ENCODE measurements at places on chromosomes 5 and 9.

DNA sequence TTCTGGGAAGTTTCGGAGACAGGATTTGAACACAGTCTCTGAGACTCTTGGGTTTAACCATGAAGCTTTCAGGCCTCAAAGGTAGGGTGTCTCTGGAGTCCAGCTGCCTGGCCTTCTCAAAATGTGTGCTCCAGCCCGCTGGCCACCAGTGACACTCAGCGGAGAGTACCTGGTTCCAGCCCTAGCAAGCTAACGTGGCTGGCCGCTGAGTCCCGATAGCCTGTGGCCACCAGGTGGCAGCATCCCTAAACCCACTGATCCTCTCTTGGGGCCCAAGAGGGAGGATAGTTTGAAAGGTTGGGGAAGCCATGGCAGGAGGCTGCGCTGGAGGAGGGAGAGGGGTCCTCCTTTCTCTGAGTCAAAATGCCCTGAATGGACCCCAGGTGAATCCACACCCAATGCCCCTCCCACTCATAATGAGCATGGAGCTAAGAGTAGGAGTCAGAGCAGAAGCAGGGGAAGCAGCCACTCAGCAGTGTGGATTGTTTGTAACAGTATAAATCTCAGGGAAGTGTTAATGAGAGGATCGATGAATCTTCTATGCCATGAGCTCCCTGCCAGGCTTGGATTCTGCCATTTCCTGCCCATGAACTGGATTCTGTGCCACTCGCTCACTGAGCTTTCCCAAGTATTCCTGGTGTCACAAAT lies 5.4 kb upstream of the TIFAB start:
- peak; percentile 19 for DNase-seq

DNA sequence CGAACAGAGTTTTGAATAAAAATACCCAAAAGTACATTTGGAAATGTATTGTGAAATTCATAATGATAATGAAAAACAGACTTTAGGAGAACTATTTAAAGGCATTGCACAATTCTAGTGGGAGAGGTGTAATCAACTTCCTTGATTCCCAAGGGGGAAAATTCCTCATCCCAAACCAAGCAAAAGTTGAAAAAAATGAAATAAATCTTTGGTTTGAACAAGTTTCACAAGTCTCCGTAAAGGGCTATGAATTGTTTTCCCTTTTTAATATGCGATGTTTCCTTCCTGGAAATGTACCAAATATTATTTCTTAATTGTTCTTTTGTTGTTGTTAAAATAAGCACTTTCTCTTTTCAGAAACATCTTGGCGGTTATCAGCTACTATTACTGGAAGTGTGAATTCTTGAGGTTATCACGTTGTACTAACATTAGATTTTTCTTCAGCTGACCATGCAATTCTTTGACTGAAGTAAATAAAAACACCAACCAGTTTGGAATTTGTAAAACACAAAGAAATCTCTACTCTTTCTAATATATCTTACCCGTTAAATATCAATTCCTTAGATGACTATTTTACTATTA lies 59.3 kb downstream of the SVEP1 start:
- no peak for DNase-seq

GRCh38 chr9:15317836-15318235 lies 10.8 kb upstream of the TTC39B start:
- no peak for DNase-seq

DNA sequence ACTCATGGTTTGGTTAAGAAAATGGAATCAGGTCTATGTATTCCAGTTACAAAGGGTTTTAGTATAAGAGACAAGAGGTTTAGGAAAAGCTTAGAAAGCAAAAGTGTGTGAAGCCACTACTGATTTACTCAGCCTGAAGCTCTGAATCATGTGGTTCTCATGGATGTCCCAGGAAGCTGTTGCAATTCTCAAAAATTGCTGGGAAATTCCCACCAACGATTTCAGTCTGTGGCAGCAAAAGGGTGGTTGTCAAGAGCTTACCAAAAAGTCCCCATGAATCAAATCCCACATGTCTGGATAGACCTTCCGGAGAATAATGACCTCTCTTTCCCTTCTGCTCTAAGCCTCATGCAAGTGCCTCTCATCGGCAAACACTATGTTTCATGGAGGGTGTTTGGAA lies 929.9 kb downstream of the TLE4 start:
- DNase-seq, result no peak

DNA sequence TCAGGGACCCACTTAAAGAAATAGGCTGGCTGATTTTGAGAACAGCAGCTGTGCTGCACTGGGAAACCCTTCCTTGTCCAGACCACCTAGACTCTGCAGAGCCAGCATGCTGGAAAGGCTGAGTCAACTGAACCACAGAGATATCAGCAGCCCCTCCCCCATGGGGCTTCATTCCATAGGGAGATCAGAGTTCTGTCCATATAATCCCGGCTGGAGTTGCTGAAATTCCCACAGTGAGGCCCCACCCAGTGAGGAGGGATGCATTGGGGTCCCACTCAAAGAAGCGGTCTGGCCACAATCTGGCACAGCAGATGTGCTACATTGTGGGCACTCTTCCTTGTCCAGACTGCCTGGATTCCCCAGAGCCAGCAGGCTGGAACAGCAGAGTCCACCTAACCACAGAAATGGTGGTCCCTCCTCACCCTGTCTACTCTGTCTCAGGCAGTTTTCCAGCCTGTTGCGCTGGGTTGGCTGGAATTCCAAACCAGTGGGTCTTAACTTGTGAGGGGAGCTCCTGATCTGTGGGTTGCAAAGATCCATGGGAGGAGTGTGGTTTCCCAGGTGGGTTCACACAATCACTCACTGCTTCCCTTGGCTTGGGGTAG lies 127.1 kb downstream of the RNF180 start:
- DNase-seq, result no peak

GRCh38 chr5:174777583-174777982 lies 53.2 kb downstream of the MSX2 start:
- no peak for DNase-seq

- no peak for DNase-seq
Measured at GRCh38 chr5:93756372-93756771, 15.0 kb upstream of the POU5F2 start.

DNA sequence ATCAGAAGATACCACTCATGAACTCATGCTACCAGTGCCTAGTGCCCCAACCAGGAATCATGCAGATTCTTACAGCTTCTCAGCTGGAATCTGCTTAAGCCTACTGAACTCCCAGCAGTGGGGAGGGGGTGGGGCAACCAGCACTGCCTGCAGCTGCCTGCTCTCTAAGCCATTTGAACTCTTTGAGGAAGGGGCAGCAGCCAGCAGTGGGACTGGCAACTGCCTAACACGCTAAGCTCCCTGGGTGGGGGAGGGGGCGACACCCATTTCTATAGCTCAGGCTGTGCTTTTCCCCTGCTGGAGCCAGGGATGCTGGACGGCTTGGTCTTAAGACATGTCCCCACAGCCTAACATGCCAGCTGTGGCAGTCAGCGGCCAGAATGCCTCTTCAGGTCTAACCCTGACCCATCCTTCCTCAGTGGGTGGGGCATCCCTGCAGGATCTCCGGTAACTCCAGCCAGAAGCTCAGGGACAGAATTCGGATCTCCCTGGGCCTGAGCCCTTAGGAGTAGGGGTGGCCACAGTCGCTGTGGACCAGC lies 889.7 kb downstream of the CDH9 start:
- no peak for DNase-seq

- no peak for DNase-seq
Measured at GRCh38 chr5:144390133-144390532, 219.5 kb downstream of the KCTD16 start.

DNA sequence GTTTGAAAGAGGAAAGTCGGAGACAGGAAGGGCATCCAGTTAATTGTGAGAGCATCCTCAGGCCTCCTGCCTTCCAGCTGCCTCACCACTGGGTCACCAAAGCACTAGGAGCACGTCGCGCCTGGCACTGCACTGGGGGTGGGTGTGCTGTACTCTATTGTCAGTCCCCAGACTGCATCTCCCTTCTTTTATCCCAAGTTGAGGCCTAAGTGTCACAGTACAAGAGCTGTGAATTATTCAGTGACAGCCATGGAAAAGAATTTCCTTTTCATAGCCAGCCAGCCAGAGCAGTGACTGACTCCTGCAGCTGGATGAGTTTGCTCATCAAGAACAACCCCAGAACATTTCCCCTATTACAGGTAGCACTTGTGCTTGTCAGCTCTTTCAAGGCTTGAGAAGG lies 16.3 kb downstream of the CLTA start:
- no peak for DNase-seq

GRCh38 chr5:96115147-96115807 lies 153.6 kb upstream of the ELL2 start:
- no peak for DNase-seq

DNA sequence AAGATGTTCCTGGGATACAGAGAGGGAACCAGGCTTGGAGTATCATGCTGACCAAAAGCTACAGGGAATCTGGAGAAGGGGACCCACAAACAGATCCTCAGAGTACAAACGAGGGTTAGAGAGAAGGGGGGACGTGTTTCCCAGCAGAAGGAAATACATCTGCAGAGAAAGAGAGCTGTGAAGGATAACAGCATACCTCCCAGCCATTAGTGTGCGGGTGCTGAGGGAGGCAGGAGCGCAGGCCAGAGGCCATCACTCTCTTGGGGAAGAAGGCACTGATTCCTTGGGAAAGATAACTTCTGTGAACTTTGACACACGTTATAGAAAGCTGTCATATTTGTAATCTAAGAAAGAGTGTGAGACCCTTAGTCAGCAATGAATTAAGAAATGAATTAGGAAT lies 96.9 kb downstream of the KCNN2 start:
- no peak for DNase-seq

DNA sequence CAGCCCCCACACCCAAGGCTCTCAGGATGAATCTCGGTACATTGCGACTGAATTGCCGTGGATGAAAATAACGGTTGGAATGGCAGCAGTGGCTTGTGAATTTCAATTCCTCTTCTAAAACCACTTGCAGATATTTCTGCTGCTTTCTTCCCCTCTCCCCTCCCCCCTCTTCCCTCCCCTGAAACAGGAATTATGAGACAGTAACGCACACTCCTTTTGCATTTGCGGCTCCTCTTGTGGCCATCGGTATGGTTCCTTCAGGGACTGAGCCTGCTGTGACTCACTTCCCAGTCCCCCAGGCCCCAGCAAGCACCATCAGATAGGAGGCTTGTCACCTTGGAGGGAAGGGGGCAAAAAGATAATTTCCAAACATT lies 9.7 kb downstream of the DCANP1 start:
- no peak for DNase-seq

DNA sequence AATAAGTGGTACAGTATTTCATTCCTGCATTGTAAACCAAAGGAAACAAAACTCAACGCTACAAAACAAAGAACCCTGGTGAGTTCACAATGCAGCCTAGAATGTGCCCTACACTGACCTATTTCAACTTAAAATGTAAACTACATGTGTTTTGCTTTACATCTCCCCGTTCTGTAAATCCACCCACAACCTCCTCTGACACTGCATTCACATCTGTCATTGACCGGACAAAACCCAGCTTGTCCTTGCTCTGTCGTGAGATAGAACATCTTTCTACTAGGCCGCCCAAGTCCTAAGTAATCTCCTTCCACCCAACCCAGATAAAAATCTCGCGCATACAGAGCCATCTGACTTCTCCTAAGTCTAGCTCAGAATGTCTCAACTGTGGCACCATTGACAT lies 6.1 kb upstream of the VLDLR start:
- DNase-seq, result no peak

GRCh38 chr5:129630101-129630500 lies 117.8 kb upstream of the MINAR2 start:
- DNase-seq, result no peak

DNA sequence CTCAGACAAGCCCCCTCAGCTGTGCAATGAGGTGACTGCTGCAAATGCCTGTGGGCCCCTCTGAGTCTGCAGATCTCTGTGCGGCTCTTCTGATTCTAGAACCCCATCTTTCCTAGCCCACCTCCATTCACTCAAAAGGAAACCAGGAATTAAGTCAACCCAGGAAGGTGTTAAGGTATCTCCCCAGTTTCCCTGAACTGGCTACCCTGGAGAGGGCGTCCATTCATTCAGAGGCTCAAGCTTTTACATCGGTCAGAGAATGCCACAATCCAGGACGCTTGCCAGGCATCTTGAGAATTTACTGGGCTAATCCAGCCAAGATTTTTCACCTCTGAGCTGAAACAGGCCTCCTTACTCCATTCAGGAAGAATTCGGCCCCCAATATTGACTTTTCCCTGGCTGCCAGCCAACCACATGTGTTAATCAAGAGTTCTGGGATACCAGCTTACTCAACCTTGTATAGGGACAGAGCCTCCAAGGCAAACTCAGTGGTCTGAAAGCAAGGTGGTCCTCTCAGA lies 889 bp upstream of the ADAMTS12 start:
- no peak for DNase-seq

DNA sequence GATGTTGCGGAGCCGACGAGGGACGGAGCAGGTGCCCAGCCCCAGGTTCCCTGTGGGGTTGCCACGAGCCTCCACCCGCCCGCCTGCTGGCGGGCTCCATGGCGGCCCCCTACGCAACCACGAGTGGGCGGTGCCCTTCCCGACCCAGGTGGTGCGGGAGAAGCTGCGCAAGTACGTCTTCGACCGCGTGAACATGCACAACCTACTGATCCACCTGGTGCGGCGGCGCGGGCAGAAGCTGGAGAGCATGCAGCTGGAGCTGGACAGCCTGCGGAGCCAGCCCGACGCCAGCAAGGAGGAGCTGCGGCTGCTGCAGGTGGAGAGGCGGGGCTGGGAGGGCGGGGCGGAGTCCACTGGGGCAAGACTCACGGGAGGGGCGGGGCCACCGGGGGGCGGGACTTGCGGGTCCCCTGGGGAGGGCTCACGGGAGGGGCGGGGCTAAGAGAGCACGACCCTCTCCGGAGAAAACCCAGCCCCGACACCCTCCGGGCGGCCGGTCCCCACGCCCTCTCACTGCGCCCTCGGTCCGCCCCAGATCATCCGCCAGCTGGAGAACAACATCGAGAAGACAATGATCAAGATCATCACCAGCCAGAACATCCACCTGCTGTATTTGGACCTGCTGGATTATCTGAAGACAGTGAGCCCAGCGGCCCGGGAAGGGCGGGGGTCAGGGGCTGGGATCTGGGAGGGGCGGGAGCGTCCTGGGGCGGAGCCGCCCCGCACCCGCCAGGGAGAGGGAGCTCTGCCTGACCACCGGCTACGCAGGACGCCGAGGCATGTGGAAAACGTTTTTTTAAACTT lies 3.9 kb downstream of the CCDC183 start:
- DNase-seq, result peak; percentile 48

DNA sequence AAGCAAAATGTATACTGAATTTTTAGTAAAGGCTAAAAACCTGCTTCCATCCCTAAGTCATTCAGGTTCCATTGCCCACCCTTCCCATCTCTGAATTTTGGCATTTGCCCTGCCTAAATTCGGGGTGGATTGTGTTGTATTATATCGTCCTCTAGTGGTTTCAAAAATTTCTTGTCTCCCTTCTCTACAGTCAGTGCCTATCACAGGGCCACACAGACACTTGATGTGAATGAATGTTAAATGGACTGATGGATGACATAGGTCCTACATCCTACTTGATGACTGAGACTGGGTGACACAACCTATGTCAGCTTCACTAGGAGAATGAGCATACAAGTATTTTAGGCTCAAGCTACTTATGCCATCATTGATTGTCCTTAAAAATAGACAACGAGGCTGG lies 45.6 kb upstream of the SLC30A5 start:
- no peak for DNase-seq

GRCh38 chr5:53200306-53200705 lies 90.7 kb upstream of the MOCS2 start:
- DNase-seq, result no peak

- DNase-seq, result no peak
Measured at GRCh38 chr9:92206488-92206887, 87.0 kb downstream of the IARS1 start.
